Liver (tissue), 10 donors: ENCODE measurements at places on chromosomes 2 and 18. TPM values are rescaled to one million over a fixed set of nuclear protein-coding genes. Genes with fewer than 3 reads are reported as not detected.

DNA sequence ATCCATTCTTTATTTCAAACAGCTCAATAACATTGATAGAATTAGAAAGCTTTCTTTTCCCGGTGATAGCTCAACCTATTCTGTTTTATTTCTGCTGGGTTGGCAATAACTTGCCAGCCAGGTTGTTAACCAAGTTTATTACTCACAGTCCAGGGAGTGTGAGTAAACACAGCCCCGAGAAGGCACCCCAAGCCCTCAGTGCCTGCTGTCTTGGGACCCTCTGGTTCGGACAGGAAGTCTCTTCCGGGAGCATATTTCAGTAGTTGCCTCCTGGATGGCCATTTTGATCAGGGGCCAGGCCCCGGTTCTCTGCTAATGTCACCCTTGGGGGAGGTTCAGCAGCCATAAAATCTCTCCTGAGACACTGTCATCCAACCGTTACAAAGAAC lies 176.8 kb downstream of the INO80D start:
- H3K36me3 ChIP-seq = no peaks in the 10 kb centered on the region
- DNase-seq = no peak
- no peak overlapping the region for H3K27ac ChIP-seq
- no peak overlapping the region for H3K4me3 ChIP-seq

GRCh38 chr2:65024149-65024829 lies 31.9 kb upstream of the CEP68 start:
- H3K4me1 ChIP-seq = peaks cover 21% of the 10 kb centered on the region
- DNase-seq = no peak
- peaks cover 6% of the 10 kb centered on the region for H3K36me3 ChIP-seq
- no peak overlapping the region for H3K4me3 ChIP-seq
- H3K27ac ChIP-seq = no peak overlapping the region
- no peaks in the 10 kb centered on the region for H3K27me3 ChIP-seq

GRCh38 chr18:77990131-77990530 lies 740.5 kb downstream of the GALR1 start:
- H3K4me3 ChIP-seq = no peak overlapping the region
- no peak for DNase-seq
- H3K27ac ChIP-seq = no peak overlapping the region
- no peaks in the 10 kb centered on the region for H3K36me3 ChIP-seq
- no peaks in the 10 kb centered on the region for H3K4me1 ChIP-seq

DNA sequence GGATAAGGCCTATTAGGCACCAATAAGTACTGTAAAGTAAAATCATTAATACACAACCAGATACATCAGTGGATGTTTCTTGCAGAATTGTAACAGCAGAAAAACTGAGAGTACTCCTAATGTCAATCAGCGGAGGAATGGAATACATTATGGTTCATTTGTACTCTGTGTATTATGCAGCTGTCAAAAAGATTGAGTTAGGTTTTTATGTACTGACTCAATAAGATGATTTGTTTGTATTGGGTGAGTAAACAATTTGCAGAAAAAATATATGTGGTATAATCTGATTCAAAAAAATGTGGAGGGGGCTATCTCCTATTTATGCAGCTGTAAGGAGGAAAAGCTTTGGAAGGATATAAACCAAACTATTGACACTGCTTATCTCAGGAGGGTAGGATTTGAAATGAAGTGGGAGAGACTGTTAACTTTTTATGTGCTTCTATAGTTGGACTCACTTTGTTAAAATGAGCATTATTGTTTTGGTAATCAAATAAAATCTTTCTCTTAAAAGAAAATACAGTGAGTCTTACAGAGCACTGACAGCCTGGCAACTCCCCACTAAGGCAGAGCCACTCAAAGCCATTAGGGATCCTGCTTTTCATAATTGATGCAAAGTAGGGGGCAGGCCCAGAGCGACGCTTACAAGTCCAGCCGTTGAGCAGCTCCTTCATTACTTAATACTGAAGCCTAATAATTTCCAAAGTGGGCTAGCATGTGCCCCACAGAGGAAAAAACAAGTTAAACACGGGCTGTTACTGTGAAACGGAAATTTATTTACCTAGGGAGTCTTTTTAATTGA lies 168.8 kb downstream of the PHLPP1 start:
- H3K4me1 ChIP-seq = no peaks in the 10 kb centered on the region
- H3K36me3 ChIP-seq = no peaks in the 10 kb centered on the region
- no peak for DNase-seq
- H3K27ac ChIP-seq = no peak overlapping the region
- H3K27me3 ChIP-seq = no peaks in the 10 kb centered on the region

GRCh38 chr2:64502860-64503259 lies 21.3 kb upstream of the AFTPH start:
- no peaks in the 10 kb centered on the region for H3K36me3 ChIP-seq
- no peaks in the 10 kb centered on the region for H3K27me3 ChIP-seq
- DNase-seq = no peak
- H3K4me3 ChIP-seq = no peak overlapping the region
- H3K27ac ChIP-seq = no peak overlapping the region

- no peaks in the 10 kb centered on the region for H3K27me3 ChIP-seq
- no peaks in the 10 kb centered on the region for H3K36me3 ChIP-seq
Observed at GRCh38 chr2:57180042-57180567, 866.5 kb upstream of the VRK2 start.

DNA sequence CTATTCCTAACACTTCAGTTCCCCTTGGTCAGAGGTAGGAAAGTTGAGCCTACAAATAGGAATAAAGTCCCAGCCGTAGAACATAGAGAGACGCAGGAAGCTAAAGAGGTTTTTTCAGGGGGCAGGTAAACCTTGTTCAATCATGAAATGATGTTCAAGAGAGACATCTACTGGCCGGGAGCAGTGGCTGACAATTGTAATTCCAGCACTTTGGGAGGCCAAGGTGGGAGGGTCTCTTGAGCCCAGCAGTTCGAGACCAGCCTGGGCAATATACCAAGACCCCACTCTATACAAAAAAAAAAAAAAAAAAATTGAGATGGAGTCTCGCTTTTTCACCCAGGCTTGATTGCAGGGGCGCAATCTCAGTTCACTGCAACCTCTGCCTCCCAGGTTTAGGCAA lies 66.7 kb upstream of the DNAJC10 start:
- no peaks in the 10 kb centered on the region for H3K4me1 ChIP-seq
- no peak overlapping the region for H3K4me3 ChIP-seq
- H3K27ac ChIP-seq = no peak overlapping the region
- no peaks in the 10 kb centered on the region for H3K36me3 ChIP-seq

GRCh38 chr2:51717312-51717711 lies 685.4 kb upstream of the NRXN1 start:
- H3K4me1 ChIP-seq = no peaks in the 10 kb centered on the region
- DNase-seq = no peak
- no peak overlapping the region for H3K4me3 ChIP-seq
- no peaks in the 10 kb centered on the region for H3K27me3 ChIP-seq
- no peaks in the 10 kb centered on the region for H3K36me3 ChIP-seq
- no peak overlapping the region for H3K27ac ChIP-seq

DNA sequence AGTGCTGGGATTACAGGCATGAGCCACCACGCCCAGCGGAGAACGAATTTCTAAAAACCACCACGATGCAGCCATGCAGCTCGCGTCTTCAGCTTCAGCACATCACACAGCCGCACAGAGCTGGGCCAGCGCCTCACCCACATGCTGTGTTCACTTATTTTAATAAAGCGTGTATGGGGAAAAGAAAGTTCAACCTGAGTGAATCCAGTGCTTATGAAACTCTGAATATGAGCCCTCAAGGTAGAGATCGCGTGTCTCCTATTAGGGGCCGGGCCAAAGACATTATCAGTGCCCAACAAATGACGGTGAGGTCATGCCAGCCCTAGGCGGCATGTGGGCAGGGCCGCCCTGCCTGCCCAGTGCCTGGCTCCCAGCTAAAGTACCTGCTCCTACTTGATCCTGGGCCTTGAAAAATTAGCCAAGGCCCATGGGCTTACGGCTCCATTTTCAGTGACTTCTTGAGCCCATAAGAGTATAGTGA lies 44.3 kb downstream of the SPRED2 start:
- H3K27ac ChIP-seq = no peak overlapping the region
- no peaks in the 10 kb centered on the region for H3K27me3 ChIP-seq
- H3K4me3 ChIP-seq = no peak overlapping the region
- H3K36me3 ChIP-seq = no peaks in the 10 kb centered on the region
- no peak for DNase-seq

DNA sequence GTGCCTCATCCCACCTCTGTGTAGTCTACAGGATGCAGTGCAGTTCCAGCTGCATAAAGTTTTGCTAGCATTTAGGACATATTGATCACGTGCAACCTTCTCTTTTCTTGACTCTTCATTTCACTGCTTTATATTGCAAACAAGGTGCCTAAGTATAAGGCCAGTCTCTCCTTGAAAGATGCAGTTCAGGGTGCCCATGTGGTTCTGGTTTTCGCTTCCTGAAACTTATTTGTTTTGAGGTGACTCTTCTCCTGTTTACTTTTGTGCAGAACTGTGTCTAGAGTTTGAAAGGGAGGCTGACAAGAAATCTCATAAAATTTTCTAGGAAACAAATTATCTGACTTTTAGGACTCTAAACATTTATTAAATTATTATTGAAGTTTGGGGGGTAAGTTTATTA lies 189.9 kb downstream of the UBE2E3 start:
- H3K27ac ChIP-seq = no peak overlapping the region
- no peaks in the 10 kb centered on the region for H3K4me1 ChIP-seq
- no peaks in the 10 kb centered on the region for H3K27me3 ChIP-seq
- no peaks in the 10 kb centered on the region for H3K36me3 ChIP-seq
- no peak for DNase-seq

GRCh38 chr2:11483806-11484617 lies 18.1 kb upstream of the E2F6 start:
- H3K27me3 ChIP-seq = no peaks in the 10 kb centered on the region
- peaks cover 2% of the 10 kb centered on the region for H3K4me1 ChIP-seq
- no peak overlapping the region for H3K4me3 ChIP-seq

Gene KIAA1328
- polyA plus RNA-seq = 1.6 TPM

Gene SERPINB4
- polyA plus RNA-seq = not detected

Gene TCF7L1
- polyA plus RNA-seq = 6.0 TPM

Gene MRPL30
- polyA plus RNA-seq = 14.0 TPM

Gene PAX8
- 0.50 TPM for polyA plus RNA-seq

Gene PSTPIP2
- polyA plus RNA-seq = 4.0 TPM

Gene CAB39
- 9.2 TPM for polyA plus RNA-seq
